ENCODE measurements at places on chromosomes 6 and 20.

DNA sequence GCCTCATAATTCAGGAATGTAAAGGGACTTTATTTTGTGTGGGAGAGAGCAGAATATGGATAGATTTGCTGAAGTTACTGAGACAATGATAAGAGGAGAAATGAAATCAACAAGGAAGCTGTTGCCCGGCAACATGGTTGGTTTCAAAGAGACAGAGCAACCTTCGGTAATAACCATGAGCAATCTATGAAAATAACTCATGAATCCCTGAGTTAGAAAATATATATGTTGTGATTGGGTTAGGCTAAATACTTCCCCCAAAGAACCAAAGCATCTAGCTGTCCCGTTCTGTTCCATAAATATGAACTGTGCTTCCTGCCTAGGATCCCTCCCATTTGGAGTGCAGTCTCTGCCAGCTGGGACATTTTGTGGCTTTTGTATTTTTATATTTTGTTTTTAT lies 23.1 kb downstream of the SERPINB1 start:
- DNase-seq: no peak

- DNase-seq: peak; percentile 69
Measured at GRCh38 chr6:11263291-11263775, 30.9 kb upstream of the NEDD9 start.

- no peak for DNase-seq
Measured at GRCh38 chr6:5512422-5512821, 251.1 kb downstream of the FARS2 start.

DNA sequence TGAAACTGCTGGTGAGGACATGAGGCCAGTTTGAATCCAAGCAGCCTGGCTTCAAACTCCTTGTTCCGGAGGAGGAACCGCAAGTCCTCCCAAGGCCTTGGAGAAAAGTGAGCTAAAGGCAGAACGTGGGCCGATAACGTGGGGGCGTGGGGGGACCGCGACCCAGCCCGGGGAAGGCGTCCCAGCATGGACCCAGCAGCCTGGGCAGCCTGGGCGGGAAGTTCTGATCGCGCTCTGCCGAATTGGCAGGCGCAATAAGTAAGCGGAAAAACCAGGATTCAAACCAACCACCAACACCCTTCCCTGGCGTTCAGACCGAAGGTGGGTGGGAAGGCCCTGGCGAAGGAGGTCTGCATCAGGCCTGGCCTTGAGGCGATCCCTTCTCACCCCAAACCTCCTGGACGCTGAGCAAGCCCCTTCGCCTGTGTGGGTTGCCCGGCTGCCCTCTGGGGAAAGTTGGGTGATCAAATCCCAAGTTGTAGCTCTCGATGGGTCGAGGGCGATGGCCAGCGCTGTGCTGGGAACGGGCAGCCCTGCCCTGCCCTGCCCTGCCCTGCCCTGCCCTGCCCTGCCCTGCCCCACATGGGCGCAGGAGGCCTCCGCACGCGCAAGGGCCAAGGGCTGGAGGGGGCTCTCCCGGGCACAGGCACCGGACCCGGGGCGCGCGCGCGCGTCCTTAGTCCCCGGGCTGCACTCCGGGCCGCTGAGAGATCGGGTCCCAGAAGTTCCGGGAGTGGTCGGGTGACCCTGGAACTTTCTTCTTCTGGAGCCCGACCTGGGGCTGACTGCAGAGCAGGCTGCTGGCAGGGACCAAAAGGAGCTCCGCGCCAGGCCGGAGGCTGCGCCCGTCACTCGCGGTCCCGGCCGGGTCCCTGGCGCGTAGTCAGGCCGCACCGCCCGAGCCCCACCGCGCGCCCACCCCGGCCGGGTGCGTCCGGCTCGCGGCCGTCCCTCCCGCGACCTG lies 637 bp upstream of the SLC22A3 start:
- DNase-seq: no peak

DNA sequence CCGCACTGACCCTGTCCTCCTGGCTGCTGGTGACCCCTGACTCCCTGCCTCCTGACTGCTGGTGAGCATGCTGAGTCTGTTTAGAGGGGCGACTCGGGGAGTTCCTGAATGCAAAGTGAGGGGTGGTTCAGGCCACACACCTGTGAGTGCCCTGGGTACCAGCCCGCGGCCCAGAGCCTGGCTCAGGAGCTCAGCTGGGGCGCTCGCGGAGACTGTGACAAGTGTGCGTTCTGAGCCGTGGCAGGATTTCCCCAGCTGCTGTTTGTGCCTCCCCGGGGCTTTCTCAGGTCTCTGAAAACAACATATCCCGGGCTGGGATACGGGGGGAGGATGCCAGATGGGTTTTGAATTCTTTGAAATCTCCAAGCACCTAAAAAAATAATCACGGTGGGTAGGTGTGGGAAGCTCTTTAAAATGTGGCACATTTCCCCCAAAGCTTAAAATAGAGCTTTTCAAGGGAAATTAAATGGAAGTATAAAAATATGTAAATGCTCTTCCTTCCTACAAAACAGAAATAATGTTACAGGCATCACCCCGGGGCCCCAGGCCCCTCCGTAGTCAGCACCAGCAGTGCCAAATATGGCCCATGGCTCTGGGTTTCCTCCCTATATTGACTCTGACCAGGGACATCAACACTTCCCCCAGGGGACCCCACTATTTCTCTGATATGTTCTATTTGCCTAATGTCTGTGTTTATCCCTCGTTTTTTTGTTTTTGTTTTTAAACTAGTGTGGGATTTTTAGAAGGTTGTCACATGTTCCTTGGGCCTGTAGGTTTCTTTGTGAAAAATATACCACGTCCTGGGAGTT lies 49.9 kb upstream of the TAGAP start:
- no peak for DNase-seq

- DNase-seq: no peak
Measured at GRCh38 chr6:155327326-155328073, 13.2 kb upstream of the TFB1M start.

DNA sequence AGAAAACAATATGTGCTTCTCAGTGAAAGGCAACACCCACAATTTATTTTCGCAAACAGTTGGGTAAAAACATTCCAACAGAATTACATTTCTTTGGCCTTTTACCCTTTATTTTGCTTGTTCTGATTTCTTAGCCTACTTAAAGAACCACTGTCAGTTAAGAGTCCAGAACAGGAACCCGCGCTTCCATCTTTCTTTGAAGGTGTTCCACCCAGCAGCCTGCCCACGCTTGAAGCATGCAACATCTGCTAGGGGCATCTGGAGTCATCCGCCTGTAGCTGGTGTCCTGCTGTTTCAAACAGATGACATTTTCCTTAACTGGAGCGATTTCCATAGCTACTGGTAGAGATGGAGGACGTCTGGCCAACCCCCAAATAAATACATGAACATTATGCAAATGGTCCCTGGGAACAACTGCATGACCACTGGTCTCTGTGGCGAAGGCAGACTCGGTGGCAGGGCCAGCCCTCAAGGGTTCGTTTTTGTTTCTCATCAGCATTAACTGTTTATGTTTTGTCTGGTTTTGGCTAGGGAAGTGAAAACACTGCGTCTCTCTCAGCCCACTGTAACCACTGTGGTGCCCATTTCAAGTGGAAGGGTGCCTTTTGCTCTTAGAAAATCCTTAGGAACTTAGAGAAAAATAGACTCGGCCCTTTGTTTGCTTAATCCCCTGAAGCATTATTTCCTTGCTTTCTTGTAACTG lies 51.6 kb downstream of the LAMA4 start:
- DNase-seq: no peak

GRCh38 chr20:41030531-41031242 lies 2.1 kb downstream of the TOP1 start:
- DNase-seq: no peak

GRCh38 chr20:23034721-23035671 lies at the start of gene SSTR4:
TSS of gene SSTR4 (plus strand) at chr20:23035312. CDS start at chr20:23035484, 172 bp downstream.
- DNase-seq: no peak

DNA sequence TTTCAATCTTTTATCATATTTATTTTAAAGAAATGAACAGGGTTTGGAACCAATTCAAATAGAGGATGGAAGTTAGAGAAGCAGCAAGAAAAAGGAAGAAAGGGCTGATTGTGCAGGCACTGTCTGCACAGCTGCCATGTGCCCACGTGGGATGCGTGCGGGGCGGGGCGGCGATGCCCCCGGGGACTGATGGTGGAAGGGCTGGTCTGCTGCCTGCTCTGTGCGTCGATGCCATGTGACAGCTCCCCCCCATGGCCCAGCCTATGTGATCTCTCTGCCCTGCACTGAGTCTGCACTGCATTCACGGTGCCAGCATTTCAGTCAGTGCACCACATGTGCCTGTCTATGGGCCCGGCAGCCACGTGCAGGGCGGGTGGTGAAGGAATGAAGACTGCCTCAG lies 96.4 kb downstream of the IRF4 start:
- DNase-seq: no peak

- no peak for DNase-seq
Measured at GRCh38 chr6:161218222-161218621, 55.6 kb downstream of the AGPAT4 start.

- DNase-seq: no peak
Measured at GRCh38 chr6:52253494-52253893, 9.2 kb upstream of the IL17F start.

GRCh38 chr6:43020847-43021246 lies 576 bp upstream of the RRP36 start:
- no peak for DNase-seq

DNA sequence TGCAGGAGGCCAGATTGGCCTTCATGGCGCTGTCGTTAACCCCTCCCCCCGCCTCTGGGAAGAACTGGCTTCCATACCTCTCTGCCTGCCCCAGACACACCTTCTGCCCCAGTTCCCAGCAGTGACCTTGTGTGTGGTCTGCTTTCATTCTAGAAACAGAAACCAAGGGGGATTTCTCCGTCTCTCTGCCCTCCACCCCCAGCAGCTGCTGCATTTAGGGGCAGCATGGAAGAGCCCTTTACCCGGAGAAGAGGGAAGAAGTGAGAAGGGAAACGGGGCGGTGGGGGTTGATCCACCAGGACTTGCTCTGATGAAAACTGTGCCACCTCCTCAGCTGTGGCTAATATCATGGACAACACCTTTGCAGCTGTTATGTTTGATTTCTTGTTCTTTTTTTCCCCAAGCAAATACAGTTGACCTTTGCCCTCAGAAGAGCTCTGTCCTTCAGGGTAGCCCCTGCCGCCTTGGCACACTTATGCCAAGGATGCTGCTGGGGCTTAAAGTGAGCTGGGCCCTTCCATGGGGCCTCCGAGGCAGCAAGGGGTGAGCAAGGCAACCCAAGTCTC lies 6.1 kb downstream of the GLP1R start:
- DNase-seq: no peak

Data from kidney epithelial cell (primary cell).